Kidney (tissue), 22 donors: ENCODE measurements at places on chromosomes 12 and 14. TPM values are rescaled to one million over a fixed set of nuclear protein-coding genes. Genes with fewer than 3 reads are reported as not detected.

Gene CLEC4C
- total RNA-seq = not detected

Gene LIN7A
- 9.7 TPM for total RNA-seq

Gene PLEKHD1
- total RNA-seq = 0.25 TPM

Gene TAMALIN
- total RNA-seq = 52.3 TPM

Gene PRH2
- not detected for total RNA-seq

Gene SLC10A1
- not detected for total RNA-seq

Gene PAPLN
- 132 TPM for total RNA-seq

Gene FOXM1
- 1.3 TPM for total RNA-seq

Gene KRT71
- total RNA-seq = not detected

DNA sequence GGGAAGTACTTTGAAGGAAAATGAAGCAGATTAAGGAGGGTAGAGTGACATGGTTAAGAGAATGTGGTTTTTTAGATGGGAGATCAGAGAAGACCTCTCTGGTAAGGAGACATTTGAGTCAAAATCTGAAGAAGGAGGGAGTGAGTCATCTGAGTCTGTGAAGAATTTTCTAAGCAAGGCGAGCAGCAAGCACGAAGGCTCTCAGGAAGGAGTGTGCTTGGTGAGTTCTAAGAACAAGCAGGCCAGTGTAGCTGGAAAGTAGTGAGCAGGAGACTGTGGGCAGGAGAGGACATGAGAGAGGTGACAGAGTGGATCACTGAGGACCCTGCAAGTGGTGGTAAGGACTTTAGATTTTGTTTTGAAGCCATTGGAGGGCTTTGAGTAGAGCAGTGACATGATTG lies 76.3 kb upstream of the FUT8 start:
- no peak for DNase-seq

DNA sequence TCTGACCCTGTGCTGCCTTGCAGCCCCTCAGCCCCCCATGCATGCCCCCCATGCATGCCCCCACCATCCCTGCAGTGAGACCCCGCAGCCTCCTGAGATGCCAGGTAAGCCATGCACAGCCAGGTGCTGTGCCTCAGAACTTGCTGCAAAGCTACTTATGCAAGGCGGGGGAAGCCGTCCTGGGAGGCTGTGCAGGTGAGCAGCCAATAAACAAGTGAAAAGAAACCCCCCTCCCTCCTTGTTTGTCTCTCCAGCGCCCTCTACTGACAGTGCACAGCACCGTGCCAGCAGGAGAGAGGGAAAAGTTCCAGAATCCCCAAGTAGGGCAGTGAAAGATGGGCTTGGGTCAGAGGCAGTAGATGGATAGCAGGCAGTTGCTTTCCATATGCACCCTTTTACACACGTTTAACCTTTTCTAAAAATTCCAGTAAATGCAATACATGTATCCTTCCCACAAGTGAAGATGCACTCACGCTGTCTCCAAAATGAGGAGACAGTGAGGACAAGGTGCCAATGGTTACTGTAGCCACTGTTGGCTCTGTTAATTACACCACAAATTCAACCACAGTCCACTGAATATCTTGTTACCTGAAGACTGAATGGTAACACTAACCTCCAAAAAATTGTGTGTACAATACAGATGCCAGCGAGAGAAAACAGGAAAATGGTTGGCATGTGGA lies 18.0 kb downstream of the TNFAIP2 start:
- DNase-seq = peak; percentile 48

GRCh38 chr14:55302367-55303124 lies 31.3 kb downstream of the FBXO34 start:
- no peak for DNase-seq

- DNase-seq = no peak
These were observed 16.5 kb downstream of the FAM186B start for GRCh38 chr12:49588721-49589516.

DNA sequence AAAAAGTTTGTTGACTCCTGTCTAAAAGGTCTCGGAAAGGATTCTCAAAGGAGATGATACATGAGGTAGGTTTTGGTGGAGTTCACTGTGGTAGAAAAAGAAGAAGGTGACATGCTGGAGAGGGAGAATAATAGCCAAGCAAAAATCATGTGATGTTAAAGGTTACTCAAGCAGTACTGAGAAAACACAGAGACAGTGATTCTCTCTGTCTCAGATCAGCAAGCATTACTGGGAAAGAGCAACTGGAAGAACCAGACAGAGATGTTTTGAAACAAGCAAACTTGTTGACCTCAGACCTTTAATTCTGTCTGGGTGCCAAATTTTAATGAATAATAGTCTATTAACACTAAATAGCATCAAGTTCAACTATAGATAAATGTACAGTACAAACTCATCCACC lies 183.5 kb upstream of the PLEKHG7 start:
- DNase-seq = no peak

DNA sequence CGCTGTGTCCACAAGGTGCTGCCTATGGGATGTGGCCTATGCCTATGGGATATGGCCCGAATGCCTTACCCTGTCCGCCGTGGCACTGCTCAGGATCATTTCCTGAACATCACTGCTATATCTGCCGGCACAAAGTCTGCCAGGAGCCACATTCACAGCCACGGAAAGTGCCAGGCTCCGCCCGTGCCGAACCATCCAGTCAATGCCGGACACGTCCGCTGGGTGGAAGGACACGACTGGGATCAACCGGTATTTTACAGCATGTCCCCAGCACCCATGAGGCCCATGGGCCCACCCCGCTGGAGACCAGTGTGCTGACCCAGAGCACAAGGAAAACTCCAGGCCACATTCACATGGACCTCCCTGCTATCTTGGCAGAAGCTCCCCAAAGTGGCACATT lies 14.6 kb upstream of the RAB35 start:
- no peak for DNase-seq

- no peak for DNase-seq
These were observed 102.6 kb upstream of the PRB2 start for GRCh38 chr12:11497995-11498394.

- peak; percentile 51 for DNase-seq
These were observed at the start of gene RAB15 for GRCh38 chr14:64971943-64972791. Gene RAB15, minus strand, starts transcription at chr14:64972336. Its CDS starts 260 bp downstream, at chr14:64972076.

GRCh38 chr12:103583008-103583407 lies 4.1 kb upstream of the STAB2 start:
- no peak for DNase-seq

DNA sequence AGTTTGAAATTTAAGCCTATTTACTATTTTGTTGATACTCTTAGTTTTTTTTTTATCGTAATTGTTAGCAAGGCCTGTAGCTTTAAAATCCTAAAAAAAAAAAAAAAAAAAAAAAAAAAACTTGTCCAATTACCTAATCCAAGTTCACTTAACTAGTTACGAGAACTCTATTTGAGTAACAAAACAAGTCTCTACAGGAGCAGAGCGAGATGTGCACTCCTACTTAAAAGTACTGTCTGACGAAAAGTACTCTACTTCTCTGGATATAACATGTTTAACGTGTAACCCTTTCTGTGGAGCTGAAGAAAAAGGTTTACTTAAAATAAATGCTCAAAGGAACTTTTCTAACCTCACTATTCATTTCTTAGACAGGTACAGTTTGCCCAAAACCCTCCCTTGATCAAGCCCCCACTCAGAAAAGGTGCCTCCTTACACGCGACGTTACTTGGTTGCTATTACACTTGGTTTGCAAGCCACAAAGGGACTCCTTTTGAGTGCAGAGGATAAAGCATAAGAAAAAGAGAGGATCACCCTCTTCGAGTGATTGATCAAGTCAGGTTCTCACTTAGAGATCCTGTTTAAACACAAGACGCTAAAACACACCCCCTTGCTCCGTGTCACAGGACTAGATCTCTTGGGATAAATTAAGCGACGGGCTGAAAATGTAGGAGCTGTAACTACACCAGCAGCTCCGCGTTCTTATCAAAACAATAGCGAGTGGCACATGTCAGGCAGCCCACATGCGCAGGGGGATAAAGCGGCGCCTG lies 2.2 kb downstream of the BAZ1A start:
- no peak for DNase-seq

DNA sequence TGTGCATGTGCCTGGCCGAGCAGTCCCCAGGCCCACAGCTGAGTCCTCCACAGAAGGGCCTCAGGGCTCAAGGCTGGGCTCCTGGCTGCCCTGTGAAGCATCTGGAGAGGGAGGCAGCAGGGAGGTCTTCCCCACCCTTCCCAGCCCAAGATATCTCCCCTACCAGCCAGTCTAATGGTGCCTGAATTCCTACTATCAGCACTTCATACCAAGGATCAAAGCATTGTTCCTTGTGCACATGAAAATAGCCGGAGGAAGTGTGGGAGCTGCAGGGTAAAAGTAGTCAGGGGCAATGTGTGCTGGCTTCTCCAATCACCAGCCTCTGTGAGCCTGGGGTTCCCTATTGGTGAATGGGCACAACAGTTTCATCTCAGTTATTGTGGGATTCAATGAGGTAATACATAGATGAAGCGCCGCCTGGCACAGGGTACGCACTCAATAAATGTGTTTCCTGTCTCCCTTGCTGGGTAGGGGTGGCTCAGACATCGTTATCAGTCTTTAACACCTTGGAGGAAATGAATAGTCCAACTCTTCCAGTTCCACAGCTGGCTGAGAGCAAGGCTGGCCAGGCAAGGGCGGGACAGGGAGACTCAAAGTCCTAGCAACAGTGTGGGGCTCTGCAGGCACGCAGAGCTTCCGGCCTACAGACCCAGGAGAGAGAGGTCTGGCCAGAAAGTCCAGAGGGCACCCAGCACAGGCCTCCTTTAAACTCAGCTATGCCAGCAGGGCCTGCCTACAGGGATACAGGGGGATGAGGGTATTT lies 39.1 kb upstream of the PNMA1 start:
- peak; percentile 44 for DNase-seq

- DNase-seq = peak; percentile 50
These were observed 5.3 kb downstream of the ASB2 start for GRCh38 chr14:93970965-93971634.

DNA sequence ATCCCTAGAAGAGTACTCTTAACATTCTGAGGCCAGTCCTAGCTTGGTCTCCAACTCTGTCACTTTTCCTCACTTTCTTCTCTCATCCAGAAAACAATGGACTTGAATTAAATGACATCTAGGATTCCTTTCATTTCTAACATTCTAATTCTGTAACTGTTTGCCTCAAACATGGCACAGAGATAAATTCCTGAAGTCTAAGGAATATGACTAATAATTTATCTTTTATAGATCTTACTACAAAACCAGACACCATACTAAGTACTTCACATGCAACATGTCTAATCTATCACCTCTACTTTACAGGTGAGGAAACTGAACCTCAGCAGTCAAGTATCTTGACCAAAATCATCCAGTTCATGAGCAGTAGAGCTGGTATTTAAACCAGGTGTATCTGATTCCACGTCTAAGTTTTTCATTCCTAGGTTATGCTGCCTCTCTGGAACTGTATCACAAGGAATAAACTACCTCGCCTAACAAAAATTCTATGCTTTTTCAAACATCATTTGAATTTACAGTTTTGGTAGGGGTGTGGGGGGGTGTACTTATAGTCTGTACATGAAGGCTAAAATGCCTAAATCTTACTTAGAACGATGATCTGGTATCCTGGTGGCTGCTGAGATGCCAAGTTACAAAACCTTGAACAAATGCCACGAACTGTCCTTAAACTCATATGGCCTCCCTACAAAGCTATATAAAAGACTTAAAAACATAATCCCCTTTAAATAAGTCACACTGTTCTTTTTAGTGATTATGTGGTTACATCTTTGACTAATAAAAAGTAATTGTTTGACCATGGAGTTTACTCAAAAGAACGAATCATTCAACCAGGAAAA lies 41.6 kb downstream of the ATXN2 start:
- no peak for DNase-seq

- no peak for DNase-seq
These were observed 10.6 kb upstream of the DRAM1 start for GRCh38 chr12:101866615-101867373.

GRCh38 chr12:48040354-48040753 lies 36.1 kb upstream of the COL2A1 start:
- DNase-seq = no peak

GRCh38 chr14:68627868-68628604 lies 164.8 kb downstream of the ZFP36L1 start:
- DNase-seq = peak; percentile 89

DNA sequence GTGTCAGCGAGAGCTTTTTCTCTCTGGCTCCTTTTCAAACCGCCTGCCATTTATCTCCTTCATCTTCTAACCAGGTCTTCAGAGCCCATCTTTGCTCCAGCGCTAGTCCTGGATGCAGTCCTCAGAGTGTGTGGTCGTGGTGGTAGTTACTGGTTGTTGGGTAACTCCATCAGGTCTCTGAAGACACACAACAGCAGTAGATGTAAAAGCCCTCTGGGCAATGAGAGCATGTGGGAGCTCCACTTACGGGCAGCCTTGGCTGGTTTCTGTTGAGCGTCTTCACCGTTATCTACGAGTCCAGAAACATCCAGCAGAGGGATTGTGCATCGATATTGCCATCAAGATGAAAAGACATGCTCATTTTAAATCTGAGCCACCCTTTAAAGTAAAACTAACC lies 61.2 kb downstream of the FBXL14 start:
- no peak for DNase-seq

GRCh38 chr12:52439845-52440244 lies 5.7 kb upstream of the KRT75 start:
- DNase-seq = no peak
